ENCODE measurements at places on chromosomes 7 and 10.

- no peak for DNase-seq
Observed at GRCh38 chr7:91165006-91165845, 99.0 kb upstream of the FZD1 start.

DNA sequence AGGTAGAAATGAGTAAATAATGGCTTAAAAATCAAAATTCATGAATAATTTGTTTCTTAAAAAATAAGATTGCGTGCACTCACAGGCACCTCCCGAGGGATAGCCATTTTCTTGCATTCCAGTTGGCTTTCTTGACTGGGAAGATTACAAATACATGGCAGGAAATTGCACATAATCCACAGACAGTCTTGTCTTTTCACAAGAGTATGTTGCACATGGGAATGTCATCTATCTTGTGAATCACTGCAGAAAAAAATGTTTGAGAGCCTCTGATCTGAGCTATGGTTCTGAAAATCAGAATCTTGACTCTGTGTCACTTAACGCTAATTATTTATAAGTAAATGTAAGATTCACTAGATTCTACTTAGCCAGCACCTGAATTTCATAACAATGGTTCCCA is 74.1 kb upstream of the PRKG1 start:
- no peak for DNase-seq

GRCh38 chr10:86073199-86073977 is 293.2 kb downstream of the GRID1 start:
- no peak for DNase-seq

- no peak for DNase-seq
Observed at GRCh38 chr7:4775848-4776623, 613 bp downstream of the AP5Z1 start.

GRCh38 chr10:97207131-97207530 is 21.4 kb upstream of the SLIT1 start:
- DNase-seq, result no peak

GRCh38 chr7:4634166-4634565 is 47.9 kb upstream of the FOXK1 start:
- DNase-seq, result no peak

- DNase-seq, result no peak
Observed at GRCh38 chr10:29438271-29438670, 149.4 kb downstream of the LYZL1 start.

DNA sequence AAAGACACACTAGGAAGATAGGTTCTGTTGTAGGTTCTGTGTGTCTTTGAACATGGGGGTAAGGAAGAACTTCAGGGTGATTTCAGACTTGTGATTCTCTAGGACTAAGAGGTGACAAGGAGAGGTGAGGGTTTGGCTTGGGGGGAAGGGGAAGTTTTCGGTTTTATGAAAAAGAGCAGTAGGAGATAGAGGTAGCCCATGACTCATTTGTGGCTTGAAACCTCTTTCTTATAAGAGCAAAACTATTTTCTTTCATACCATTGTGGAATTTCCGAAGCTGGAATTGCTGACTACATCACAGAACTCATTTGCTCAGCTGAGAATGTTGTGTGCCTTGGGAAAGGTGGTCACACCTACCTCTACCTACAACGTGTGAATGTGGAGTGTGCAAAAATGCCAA is 39.6 kb upstream of the IKZF1 start:
- DNase-seq, result no peak

DNA sequence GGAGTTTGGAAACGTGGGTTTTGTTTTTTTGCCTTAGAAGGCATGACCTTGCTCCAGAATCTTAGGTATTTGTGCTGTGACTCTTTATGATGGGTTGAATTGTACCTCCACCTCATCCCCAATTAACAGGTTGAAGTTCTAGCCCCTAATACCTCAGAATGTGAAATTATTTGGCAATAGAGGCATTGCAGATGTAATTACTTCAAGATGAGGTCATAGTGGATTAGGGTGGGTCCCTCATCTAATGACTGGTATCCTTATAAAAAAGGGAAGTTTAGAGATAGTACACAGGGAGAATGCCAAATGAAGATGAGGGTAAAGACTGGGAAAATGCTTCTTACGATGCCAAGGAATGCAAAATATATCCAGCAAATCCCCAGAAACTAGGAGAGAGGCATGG is 3.0 kb upstream of the FAM200A start:
- no peak for DNase-seq

- no peak for DNase-seq
Observed at GRCh38 chr7:149830997-149831740, 7.0 kb upstream of the ZNF862 start.

GRCh38 chr10:133248334-133248715 is 10.7 kb downstream of the VENTX start:
- DNase-seq, result no peak

DNA sequence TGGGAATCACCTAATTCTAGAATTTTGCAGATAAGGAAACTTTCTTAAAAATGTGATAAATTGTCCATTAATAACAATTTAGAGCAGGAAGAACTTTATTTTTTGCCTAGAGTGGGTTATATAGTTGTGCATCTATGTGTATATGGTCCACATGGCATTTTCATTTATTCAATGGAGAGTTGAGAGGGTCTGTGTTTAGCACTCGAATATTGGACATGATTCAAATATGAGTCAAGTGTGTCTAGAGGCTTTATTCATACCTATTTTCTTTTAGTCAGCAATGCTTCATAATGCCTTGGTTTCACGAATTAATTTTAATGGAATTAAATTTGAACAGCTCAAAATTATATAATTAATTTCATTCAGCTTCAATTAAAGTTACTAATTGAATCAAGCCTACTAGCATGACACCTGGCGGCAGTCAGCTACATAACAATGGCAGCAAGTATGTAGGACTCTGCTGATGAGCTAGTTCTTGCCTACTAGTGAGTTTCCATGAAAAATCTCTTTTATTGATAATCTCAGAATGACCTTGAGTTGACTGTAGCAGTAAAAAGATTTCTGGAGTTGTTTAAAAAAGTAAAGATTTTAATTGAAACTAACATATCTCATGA is 17.7 kb downstream of the MDFIC start:
- no peak for DNase-seq

DNA sequence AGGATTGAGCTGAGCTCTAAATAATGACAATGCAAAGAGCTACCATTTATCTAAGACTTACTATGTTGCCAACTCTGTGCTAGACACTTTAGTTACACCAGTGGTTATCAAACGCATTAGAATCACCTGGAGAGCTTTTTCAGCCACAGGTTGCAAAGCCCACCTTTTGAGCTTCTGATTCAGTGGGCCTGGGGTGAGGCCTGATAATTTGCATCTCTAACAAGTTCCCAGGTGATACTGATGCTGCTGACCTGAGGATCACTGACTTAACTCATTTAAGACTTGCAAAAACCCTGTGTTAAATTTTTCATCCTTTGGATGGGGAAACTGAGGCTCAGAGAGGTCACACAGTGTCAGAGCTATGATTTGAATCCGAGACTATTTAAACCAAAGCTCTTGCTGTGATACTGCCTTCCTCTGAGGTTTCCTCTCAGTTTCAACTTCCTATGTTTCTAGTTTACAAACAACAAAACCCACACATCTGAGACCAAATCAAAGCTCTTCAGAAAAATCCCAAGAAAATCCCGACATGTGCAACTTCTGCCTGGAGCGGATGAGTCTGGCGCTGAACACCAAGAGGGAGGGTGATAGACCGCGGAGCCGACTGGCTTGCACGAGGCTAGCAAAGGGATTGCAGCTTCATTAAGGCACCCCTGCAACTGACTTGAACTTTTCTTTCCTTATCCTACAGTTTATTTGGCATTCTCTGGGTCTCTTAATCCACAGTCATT is 124.9 kb downstream of the CYP26A1 start:
- DNase-seq, result no peak

DNA sequence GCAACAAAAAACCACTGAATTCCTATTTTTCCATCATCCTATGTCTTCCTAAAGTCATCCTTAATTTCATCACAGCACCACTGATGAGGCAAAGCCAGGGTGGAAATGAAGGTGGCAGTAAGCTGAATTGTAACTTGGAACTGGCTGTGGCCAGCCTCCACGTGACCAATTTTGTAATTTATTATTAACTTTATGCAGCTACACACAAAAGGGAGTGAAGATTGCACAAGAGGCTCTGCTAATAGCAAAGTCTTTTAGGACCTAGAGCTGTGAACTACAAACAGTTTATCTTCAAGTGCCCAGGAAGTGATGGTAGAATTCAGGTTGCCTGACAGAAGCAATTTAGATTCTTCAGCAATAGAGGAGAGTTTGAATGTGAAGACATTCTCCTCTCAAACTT is 176.4 kb downstream of the CCDC71L start:
- DNase-seq, result no peak

- DNase-seq, result no peak
Observed at GRCh38 chr10:80708185-80708584, 170.5 kb downstream of the SH2D4B start.

DNA sequence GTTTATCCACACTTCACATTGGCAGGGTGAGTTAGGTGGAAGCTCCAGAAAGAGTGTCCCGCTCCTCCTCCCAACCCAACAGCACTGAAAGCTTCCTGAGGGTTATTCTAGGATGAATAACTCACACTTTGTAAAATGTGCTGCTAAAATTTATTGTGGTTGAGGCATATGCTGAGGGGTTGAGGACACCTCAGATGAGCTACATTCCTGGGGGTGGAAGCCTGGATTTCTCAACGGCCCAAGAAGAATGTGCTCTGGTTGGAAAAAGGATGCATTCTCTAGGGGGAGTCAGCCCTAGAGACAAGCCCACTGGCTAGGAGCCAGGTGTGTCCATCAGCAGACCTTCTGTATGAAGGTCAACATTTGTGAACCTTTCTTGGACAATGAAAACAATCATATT is 91.5 kb upstream of the PDE1C start:
- no peak for DNase-seq

DNA sequence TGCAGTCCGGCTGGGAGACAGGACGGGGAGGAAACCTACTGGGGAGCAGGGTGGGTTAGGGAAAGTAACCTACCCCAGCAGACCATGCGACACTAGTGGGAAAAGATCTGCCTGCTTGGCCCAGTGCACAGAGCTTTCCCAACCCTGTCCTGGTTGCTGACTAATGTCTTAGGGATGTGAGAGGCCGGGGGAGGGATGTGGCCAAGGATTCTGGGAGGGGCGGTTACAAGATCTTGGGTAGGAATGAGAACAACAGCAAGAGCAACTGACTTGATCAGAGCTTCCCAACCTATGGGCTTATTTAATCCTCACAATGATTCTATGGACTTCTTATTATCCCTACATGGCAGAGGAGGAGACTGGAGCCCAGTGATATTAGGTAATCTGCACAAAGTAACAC is 24.0 kb upstream of the EIF5AL1 start:
- no peak for DNase-seq

- no peak for DNase-seq
Observed at GRCh38 chr7:38731215-38731614, 100.0 kb upstream of the AMPH start.

DNA sequence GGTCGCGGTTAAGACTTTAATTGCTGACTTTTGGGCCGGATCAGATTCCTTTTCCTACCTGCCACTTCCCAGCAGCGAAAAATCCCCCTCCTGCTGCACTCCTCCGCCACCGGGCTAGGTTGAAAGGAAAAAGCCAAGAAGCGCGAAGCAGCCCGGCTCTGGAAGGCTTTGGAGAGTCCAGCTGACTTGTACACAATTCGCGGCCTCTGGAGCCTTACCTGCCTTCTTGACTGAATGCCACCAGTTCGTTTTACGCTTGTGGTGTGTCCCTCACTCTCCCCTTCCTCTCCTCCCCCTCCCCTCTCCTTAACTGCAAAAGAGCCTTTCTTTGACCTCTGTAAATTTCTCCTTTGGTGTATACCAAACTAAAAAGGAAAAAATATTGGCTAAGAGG is 2.7 kb upstream of the FEZF1 start:
- DNase-seq, result no peak

DNA sequence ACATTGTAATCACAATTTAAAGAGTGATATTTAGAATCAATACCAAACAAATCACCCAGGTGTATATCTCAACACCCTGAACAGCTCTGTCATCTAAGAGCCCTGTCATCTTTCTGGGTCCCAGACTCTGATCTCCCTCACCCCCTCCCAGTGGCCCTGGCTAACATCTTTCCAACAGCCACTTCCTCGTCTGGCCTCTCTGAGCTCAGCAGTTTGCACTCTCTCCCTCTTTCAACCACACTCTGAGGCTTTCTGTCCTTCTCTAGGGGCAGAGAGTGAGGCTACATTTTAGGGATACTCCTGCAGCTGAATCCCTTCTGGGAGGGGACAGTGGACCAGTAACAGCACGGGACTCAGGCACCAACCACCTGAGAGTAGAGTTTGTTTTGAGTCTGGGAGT is 17.1 kb upstream of the PRRT4 start:
- DNase-seq, result no peak

DNA sequence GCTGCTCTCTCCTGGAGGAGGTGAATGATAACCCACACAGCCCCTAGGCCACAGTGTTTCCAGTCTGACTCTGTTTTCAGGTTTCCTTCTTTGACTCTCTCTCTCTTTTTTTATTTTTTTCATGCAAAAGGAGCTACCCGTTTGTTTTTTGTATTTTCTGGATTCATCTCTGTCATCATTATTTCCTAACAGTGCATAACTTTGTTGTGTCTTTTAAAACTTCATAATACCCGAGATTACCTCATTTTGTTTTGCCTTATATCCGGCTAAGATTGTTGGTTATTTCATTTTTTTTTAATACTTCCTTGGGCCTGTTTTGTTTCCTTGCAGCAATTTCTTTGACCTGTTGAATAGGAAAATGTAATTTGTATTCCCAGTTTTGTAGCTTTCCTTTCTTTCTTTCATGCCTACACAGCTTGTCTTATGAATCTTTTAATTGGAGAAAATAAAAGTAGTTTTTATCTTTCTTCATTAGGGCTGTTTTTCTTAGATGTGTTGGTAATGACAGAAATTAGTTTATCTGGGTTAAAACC is 72.5 kb downstream of the SPAG6 start:
- DNase-seq, result no peak

DNA sequence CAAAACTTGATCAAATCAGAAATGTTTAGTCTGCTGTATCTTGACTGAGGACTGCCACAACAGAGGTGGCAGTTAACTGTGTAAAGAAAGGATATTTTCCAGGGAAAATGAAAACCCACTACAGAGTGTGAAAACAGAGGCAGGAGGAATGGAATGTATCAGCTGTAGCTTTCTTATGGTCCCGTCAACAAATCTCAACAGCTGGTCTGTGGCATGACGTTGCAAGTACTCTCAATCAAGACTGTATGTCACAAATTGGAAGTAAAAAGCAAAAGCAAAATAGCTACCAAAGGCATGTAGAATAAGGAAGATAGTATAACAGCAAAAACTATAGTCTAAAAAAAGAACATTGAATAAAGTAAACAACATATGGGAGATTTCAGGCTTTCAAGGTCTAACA is 123.5 kb downstream of the KMT2C start:
- no peak for DNase-seq

- DNase-seq, result no peak
Observed at GRCh38 chr7:114943530-114943929, 21.6 kb downstream of the MDFIC start.

GRCh38 chr10:33365871-33366411 is 31.5 kb upstream of the NRP1 start:
- no peak for DNase-seq

- no peak for DNase-seq
Observed at GRCh38 chr10:77406764-77407430, 230.7 kb downstream of the KCNMA1 start.

Data from NCI-H526 (cell line).